AG09309 (cell line): ENCODE measurements at places on chromosomes 5 and 9.

GRCh38 chr9:105479846-105480245, 32.0 kb downstream of the FSD1L start:
- no peak for DNase-seq

DNA sequence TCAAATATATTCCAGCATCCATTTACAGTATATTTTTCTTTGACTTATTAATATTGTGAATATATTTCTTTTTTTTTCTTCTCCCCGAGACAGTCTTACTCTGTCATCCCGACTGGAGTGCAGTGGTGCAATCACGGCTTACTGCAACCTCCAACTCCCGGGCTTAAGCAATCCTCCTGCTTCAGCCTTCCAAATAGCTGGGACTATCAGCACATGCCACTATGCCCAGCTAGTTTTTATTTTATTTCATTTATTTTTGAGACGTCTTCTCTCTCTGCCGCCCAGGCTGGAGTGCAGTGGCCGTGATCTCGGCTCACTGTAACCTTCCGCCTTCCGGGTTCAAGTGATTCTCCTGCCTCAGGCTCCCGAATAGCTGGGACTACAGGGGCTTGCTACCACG, 7.4 kb upstream of the GLIPR2 start:
- no peak for DNase-seq

DNA sequence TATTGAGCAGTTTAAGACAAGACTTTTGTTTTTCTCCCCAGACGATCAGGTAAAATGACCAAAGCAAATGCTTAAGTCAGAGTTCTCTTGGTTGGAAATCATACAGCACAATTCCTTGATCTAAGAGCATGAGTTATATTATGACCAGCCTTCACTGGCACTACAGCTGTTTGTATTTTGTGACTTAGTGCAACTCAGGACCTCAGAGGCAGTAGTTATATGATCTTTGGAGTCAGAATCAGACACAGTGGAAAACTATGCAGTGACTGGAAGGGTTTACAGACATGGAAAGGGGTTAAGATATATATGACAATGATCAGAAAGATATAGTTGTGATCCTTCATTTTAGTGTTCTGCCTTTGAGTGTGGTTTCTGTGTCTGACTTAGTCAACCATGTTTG, 24.3 kb downstream of the RAD23B start:
- no peak for DNase-seq

DNA sequence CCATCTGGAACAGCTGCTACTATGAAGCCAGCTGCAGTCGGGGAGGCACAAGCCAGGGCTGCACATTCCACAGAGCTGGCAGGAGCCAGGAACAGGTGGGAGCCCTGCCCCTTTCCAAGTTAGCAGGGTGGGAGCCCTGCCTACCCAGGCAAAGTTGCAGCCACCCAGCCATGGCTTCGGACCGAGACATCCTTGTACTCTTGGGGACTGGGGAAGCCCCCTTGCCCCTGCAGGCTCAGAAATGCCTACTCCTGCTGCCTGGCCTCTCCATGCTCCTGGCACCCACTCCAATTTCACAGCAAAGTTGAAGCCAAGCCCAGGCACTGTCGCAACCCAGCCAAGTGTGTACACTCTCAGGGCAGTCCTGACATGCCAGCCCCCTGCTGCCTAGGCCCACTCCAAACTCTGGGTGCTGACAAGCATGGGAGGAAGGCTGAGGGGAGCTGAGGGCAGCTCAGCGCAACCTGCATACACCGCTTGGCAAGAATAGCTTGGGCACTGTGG, 165.1 kb downstream of the RNF180 start:
- no peak for DNase-seq

DNA sequence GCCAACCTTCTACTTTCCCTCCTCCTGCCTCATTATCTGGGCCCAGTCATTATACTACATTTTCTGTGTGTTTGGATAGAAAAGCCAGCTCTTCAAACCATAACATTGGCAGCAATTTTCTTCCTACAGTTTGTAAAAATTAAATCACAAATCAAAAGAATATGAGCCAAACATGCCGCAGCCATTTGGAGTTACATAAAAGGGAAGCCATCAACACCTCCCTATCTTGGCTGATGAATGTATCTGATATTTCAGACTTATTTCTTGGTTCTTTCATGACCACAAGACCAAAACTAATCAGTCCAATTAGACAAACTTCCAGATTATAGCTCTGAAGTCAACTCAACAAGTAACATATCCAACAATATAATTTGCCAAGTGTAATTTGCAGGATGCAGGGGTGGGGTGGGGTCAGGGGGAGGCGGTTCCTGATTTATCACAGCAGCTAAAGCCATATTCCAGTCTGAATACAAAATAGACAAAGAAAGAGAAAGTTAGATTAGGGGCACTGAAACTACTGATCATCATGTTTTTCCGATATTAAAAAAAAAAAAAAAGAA, 89.4 kb upstream of the CNTLN start:
- no peak for DNase-seq

DNA sequence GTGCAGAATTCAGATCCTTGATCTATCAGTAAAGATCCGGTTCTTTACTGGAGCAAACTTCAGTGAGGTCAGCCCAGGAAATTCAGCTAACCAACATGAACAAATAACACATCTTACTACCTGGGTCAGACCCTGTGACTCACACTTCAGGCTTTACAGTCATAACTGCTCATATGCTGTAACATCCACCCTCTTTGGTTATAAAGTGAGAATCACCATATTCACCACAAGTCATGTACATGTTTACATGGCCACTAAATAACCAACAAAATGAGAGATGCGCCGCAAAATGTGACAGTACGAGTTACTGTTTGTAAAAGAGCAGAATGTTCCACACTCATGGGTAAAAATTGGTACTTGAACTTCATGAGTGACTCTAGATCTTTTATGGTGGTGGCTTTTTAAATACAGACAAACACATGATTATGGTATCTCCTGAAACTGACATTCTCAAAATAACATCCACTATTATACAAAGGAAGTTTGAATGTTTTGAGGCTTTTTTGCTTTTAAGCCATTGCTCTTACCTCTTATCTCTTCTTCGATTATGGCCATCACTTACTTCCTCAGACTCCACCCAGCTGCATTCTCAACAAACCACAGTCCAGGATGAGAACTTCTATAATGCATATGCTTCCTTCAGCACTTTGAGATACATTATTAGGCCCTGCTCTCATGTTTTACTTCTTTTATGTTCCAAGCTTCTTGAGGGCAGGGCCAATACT, 516.6 kb downstream of the RAB3C start:
- peak; percentile 46 for DNase-seq

DNA sequence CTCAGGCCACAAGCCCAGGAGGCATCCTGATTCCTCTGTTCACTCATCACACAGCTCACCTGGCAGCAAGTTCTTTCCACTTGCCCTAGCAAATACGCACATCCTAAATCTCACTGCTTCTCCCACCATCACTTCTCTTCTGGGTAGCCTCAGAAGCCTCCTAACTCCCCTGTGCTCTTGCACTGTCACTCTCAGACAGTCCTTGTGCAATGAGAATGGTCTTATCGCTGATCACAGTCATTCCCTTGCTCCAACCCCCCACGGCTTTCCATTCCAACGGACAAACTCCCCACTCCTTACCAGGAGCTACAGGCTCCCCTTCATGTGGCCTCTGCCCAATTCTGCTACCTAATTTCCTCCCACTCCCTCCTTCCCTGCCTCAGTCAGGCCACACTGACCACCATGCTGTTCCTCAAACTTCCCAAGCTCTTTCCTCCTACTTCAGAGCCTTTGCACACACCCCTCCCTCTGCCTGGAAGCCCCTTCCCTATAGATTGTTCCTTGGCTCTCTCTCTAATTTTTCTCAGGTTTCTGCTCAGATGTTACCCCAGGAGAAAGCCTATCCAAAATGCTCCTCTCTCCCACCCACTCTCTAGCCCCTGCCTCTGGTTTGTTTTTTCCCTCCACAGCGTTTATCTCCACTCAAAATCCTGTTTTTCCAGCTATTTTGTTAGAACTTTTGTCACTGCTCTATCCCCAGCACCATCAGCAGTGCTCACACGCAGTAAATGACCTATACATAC, 34.1 kb upstream of the TNFAIP8 start:
- DNase-seq = no peak

DNA sequence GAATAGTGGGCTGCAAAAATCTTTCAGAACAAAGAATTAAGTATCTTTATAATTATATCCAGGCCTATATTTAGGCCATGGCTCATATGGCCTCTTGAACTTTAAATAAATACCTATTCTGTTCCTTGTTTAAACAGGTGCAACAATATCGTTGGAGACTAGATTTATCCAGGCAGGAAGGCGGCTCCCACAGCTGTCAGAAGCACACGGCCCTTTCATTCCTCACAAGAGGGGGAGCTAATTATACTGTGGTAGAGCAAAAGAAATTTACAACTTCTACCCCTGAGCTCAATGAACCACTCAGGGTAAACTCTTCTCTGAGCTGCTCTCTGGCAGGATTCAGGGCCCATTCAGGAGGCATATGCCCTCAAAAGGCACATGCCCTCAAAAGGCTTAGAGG, 31.3 kb downstream of the TMEM174 start:
- no peak for DNase-seq

- DNase-seq = no peak
Observed at GRCh38 chr5:114415760-114416159, 53.9 kb downstream of the KCNN2 start.

DNA sequence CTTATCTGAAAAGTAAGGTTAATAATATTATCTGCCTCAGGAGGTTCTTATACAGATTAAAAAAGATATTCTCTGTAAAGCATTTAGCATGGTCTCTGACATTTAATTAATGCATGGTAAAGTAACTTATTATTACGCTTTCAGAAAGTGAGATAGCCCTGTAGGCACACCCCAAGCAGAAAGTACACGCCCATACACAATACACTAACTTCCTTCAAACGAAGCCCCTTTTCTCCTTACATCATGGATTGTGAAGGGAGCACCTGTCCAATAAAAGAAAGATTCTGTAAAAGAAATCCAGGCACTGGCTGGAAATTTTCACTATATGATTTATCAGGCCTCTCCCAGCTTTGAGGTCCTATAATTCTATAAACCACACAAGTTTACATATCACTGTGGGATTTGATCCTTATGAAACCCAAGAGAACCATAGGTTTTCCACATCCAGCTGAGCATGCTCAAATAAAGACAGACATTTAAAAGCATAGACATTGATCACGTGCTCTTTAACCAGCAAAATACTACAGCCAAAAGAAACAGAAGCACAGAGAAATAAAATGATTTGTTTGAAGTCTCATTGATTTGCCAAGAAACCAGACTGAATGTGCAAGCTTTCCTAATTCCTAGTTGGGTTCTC, 14.1 kb upstream of the NR3C1 start:
- DNase-seq = no peak

DNA sequence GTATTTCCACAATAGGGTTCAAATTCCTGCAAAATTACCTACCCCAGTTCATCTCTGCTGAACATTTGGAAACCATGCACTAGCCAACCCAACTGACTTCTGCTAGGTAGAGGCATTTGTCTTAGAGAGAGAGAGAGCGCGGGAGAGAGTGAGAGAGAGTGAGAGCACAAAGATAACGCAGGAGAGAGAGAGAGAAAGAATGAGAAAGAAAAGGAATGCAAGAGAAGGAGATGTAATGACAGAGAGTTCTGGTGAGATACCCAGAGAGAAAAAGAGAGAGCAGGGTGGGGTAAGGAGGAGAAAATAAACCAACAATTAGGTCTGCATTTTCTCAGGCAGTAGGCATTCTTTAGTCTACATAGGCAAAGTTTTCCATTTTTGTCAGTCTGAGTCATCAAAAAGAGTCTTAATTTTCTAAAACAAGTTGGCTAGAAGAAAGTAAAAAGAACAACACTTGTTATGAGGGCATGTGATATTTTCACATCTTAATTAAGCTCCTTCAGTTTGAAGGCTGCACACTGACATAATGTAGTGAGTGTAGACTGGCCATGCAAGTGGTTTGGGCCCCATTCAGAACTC, 98.2 kb downstream of the MAP1B start:
- no peak for DNase-seq

DNA sequence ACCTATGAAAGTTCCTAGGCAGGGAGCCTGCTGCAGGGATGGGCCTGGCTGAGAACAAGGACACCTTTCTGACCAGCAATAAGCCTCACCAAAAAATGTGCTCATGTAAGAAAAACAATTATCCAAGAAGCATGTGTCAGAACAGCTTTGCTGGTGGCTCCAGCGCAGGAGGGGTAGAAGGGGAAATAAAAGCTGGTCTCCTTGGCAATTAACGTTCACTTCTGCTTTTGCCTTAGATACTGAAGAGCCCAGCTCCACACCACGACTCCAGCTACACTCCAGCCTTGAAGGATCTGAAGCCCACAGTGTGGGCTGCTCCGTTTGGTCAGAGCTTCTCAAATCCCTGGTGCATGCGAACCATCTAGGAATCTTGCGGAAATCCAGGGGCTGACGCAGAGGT, 107.6 kb upstream of the PHYKPL start:
- no peak for DNase-seq

GRCh38 chr9:95839012-95839411, 36.5 kb upstream of the ERCC6L2 start:
- DNase-seq = no peak

GRCh38 chr5:1342268-1342667, 2.6 kb downstream of the CLPTM1L start:
- DNase-seq = no peak

DNA sequence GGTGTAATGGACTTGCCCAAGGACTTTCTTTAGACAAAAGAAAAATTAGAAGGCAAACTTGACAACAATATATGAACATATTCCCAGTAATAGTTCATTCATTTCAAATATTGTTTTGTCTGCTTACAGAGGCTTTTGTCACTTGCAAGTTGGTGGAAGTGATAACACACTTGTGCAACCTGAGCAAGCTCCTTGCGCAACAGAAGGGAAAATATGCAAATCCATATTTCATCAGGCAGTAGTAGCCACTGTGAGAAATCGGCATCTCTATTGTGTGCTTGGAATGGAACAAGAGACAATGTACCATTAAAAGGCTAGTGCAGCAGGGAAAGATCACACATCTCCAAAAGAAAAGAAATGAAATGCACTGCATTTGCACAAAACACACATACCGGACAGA, 125.3 kb upstream of the RASEF start:
- DNase-seq = no peak

DNA sequence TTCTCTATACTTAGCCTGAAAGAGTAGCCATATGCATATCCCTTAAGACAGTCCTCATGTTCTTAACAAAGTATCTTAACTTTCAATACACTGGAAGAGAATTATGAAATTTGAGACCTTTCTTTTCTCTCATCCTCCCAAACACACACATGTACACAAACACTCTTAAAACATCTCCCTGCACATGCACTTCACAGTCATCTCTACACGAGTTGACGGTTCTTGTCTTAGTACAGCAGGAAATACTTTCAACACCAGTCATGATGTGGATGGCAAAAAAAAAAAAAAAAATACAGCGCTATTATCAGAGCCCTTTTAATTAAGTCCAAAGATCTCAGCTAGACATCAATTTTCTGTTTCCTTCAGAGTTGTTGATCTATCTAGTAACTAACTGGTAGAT, 43.6 kb upstream of the PCSK1 start:
- peak; percentile 18 for DNase-seq

DNA sequence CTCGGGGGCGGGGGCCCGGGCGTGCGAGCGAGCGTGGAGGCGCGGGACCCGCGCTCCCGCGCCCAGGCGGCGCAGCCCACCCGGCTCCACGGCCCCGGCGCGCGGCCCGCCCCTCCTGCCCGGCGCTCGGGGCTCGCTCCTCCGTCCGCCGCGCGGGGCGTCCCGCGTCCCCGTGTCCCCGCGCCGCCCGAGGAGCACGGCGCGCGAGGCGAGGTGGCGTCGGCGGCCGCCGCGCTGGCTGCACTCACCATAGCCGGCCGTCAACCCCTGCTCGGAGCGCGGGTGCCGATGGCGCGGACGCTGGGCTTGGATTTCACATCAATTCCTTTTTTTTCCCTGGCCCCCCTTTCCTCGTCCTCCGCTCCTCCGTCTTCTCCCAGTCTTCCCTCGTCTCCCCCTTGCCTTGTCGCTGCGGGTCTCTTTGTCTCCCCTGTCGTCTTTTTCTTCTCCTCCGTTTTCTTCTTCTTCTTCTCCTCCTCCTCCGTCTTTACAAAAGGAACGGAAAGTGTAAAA, 494 bp downstream of the PTCH1 start:
- DNase-seq = no peak
